AG04449 (cell line): ENCODE measurements at places on chromosomes 3 and 15.

DNA sequence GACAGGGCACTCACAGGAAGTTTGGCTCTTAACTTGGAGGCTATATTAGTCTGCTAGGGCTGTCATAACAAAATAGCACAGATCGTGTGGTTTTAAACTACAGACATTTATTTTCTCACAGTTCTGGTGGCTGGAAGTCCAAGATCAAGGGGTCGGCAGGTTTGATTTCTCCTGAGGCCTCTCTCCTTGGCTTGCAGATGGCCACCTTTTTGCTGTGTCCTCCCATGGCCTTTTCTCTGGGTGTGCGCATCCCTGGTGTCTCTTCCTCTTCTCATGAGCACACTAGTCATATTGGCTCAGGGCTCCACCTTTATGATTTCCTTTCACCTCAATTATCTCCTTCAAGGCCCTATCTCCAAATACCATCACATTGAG, 69.3 kb downstream of the FOXB1 start:
- DNase-seq: no peak

DNA sequence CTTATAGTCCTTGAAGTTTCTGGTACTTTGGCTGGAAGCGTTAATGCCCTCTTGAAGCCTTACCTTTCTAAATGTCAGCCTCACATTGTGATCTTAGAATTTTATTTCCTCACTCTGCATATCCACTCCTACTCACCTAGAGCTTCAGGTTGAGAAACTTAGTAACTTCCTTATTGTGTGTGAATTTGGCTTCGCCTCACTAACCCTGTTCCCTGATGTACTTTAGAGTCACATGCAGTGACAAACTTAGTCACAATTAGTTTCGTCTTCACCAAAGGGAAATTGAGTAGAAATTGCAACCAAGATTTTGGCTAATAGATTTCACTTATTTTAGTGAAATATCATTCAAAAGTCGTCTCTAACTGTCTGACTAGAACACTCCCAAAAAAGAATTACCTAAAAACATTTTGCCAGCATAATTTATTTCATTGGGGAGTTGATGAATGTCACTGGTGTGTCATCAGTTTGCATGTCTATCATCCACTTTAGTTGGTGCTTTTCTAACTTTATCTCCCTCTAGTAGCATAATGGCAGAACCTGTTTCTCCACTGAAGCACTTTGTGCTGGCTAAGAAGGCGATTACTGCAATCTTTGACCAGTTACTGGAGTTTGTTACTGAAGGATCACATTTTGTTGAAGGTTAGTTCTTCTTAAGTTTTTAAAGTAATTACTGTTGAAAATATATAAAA, 960 bp downstream of the MFN1 start:
- no peak for DNase-seq

GRCh38 chr15:57784081-57784511, 77.6 kb downstream of the POLR2M start:
- DNase-seq: no peak

DNA sequence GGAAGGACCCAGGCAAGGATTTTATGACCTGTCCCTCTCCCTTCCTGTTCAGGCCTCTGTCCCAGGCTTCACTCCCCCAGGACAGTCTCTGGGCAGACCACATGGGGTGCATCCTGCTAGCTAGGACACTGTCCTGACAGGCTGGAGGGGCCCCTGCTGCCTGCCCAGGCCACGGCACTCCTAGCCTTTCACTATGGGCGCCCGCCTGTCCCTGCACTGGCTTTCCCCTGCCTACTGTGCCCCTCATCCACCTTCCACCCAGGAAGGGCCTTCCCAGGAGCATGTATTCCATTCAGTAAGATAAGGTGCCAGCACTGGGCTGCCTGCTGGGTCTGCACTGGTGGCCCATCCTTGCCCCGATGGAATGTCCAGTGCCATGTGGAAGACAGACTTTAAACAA, 145.3 kb downstream of the DNAJB8 start:
- no peak for DNase-seq

GRCh38 chr15:85767785-85768529, 26.8 kb downstream of the KLHL25 start:
- no peak for DNase-seq

DNA sequence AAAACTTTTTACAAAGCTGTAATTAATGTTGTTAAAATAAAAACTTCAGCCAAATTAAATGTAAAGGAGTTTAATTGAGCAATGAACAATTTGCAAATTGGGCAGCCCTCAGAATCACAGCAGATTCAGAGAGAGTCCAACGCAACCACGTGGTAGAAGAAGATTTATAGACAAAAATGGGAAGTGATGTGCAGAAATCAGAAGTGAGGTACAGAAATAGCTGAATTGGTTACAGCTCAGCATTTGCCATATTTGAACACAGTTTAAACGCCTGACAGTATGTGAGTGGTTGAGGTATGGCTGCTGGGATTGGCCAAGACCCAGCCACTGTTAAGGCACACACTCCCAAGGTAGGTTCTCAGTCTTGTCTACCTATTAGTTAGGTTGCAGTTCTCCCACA, 14.4 kb upstream of the PLA2G4D start:
- no peak for DNase-seq

GRCh38 chr15:66982816-66983215, 82.6 kb upstream of the SMAD3 start:
- no peak for DNase-seq

DNA sequence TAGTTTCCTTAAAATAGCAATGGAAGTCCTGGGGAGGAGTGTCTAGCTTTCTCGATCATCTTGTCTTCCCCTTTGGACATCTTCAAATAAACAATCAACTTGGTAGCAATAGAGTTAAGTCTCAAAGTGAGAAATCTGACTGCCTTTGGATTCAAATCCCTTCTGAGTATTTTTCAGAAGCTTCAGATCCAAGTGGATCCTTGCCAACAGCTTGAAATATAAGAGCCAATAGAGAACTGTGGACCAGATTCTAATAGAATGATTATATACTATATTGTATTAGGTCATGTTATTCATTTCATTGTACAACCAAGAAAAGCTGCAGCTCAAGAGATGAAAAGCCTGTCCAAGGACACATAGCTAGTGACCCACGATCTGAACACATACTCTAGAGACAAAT, 60.2 kb downstream of the SYNPR start:
- DNase-seq: no peak

DNA sequence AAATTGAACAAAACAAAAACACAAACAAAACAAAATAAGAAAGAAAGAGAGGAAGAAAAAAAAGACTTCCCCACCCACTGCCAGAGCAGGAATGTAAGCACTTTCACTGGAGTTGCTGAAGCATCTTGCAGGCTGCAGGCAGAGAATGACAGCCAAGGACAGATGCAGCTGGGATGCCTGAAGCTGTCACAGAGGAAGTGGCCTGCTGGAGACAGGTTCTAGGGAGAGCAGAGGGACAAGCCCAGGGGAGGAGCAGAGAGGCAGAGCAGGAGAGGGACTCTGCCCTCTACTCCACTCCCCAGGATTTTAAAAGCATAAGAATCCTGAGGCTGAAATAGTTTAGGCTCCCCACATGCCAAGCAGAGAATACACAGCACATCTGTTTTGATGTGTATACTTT, 326.2 kb downstream of the TUSC7 start:
- no peak for DNase-seq

DNA sequence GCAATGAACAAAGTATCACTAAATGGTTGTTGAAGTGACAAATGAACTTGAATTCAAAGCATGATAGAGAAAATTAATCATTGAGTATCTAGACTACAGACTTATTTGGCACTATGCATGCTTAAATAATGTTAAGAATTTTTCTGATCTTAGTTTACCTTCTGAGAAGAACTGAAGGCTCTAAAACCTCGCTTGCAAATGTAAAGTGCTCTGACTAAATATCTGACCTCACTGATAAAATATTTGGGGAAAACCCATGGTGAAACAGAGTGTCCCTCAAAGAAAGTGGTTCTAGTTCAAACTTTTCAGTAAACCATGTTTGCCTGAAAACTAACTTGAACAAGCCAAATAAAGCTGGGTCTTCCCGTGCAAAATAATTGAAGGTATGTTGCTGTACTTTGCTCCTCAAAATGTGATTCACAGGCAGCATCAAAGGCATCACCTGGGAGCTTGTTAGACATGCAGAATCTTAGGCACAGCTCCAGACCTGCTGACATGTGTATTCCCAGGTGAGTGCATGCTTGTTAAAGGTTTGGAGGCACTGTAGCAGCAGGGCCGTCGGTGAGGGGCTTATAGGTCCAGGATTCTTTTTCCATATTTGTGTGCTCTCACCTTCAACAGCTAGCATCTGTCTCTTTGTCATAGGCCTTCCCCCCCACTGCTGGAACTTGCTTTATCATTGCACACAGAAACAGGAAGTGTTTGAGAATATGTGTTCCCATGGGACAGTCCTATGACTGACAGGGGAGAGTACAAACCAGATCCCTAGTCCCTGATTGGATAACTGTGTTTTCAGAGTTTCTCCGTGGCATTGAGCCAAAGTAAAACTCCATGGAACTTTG, 524.2 kb upstream of the LMCD1 start:
- DNase-seq: no peak
